ENCODE measurements at places on chromosomes 7 and 10.

DNA sequence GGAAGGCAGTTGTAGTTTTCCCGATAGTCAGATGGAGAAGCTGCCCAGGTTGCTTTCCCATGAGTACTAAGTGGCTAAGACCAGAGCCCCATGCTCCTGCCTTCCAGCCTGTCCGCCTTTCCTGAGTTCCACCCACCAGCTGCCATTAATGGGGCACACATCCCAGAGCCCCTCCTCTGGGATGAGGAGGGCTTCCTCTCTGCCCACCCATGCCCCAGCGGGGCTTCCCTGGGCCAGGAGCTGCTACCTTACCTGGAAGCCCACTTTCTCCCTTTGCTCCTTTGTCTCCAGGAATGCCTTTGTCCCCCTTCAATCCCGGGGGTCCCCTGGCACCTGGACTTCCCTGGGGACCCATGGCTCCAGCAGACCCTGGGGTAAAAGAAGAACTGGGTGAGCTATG, 7.8 kb downstream of the SFTPD start:
- DNase-seq = no peak

GRCh38 chr7:108030516-108030915, 27.6 kb upstream of the LAMB1 start:
- DNase-seq = no peak

- DNase-seq = no peak
Measured at GRCh38 chr7:40380111-40380510, 245.3 kb downstream of the SUGCT start.

DNA sequence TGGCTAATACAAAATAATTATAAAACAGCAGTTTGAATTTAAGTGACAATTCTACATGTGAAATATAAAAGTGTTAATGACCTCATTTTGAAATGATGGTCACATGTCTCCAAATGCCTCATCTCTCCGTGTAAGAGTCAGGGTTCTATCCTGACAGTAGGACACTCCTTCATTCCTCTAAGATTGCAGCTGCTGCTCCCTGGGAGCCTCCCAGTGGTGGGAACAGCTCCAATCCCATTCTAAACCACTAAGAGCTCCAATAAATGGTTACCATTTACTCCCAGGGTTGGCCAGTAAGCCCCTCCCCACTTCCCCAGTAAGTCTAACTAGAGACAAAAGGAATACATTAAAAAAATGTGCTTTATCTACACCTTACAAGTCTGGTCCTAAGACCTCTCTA, 344.6 kb upstream of the AOAH start:
- DNase-seq = no peak

DNA sequence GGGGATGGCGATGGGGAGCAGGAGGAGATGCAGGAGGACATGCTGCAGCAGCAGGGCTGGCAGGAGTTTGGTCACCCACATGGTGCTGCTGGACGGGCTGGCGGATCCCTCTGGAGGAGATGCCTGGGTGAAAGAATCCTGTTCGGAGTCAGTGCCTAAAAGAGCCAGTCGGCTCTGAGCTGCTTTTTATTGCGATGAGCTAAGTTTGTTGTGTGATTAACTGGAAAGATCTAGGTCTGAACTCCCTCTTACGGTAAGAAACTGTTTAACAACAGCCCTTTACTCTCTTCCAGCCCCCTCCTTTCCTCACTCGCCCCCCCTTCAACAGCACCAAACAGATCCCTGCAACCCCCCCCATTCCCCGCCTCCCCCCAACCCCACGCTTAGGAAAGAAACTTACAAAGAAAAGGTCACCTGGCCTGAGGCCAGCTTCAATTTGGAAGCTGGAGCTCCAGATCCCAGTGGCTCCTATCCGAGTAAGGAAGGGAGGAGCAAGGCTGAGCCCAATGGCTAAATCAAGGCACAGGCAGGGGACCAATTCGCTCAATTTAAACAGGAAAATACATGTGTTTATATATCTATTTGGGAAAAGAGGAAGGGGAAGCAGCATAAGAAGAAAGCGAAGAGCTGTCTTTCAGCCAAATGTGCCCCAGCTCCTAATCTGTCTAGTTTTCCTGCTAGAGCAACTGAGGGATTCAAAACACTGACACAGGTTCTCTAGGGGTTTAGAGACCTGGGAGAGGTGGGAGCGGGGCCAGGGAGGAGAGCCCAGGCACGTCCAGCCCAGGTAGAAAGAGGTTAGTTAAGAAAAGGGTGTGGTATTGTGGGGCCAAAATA, at the start of gene HGF:
Gene HGF (minus strand): TSS at position 157 of the 837 bp plus-strand sequence. CDS start 76 bp downstream, at position 81.
- no peak for DNase-seq

DNA sequence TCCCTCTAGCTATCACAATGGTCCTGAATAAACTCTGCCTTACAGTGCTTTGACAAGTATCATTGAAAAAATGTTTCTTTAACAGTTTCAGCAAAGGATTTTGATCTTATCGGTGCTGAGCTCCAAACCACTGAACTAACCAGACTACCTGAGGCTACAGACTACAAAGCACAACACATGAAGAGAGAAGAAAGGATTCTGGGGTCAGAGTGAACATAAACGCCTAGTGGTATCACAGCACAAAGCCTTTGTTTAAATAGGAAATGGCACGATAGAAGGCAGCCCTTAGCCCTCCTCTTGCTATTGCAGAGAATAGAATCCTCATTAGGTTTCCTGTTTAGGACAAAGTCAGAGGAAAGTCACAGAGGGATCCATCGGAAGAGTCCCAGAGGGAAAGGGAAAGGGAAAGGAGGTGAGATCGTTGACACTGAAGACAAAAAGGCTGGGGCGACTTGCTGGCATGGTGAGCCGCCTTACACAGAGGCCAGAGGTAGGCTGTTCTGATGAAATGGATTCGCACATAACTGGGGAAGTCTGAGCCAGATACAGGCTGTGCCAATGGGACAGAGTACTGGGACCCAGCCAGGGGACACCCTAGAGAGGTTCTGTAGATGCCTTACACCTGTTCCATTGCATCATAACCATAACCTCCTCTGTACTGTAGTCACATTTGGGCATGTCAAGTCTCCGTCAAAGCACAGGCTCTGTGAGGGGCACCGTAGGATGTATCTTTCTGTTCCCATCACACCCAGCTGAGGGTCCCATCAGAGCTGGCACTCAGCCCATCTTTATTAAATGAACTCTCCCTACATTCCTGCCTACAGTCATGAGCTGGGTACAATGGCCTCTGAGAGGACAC, 71.5 kb downstream of the XPNPEP1 start:
- no peak for DNase-seq

- DNase-seq = no peak
Measured at GRCh38 chr10:127354992-127355391, 158.6 kb upstream of the INSYN2A start.

DNA sequence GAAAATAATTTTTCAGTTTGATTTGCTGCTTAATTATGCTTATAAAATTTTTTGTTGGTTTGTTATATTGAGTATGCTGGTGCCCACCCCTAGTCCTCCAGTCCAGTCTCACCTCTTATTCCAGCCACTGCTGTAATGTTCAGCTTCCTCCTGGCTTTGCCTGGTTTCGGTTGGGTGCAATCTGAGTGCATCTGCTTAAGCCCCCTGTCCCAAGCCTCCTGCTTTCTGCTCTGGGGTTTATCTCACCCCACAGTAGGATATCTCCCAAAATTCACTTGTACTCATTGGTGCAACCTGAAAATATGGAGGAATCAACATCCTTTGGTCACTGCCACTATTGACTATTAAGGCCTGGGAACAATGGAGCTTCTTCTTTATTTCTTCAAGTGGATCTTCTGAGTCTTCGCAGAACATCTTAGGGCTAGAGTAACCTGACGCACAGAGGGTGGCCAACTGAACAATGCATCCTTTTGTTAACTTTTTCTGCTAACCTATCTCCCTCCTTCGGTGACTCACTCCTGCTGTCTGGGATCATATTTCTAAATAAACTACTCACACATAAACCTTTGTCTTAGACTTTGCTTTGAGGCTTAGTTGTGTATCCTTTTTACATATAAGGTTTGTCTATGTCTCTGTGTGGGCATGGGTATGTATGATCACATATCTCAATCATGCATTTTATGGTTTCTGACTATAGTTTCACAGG, 19.1 kb upstream of the SOSTDC1 start:
- DNase-seq = no peak

DNA sequence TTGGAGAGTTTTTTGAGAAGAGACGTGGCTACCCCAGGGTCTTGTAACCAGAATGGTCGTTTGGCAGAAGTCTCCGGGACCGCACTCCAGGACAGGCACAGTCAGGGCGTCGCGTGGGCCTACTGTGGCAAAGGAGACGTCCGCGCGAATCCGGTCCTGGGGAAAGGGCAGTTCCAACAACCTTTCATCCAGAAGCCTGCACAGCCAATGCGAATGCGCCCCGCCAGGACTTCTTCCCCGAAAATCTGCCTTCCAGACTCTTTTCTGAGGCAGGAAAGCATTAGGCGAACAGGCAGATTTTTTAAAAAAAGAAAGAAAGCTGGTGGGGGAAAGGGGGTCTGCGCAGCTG, 2.0 kb downstream of the HPSE2 start:
- DNase-seq = no peak

- no peak for DNase-seq
Measured at GRCh38 chr7:366161-366803, 76.3 kb downstream of the FOXL3 start.

DNA sequence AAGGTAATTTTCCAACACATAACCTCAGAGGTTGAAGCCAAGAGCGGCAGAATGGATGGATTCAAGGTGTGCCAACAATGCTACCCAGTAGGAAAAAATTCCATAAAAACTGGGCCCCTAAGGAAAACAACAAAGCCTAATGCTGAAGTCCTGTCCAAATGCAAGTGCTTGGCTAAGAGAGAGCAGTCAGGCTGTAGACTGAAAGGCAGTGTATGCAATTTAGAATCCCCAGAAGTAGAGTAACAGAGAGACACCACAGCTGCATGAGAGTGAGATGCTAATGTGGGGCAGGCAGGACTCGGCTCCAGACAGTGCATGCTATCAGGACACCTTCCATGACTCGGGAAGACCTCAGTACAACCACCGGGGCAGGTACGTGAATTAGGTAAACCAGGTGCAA, 124.5 kb downstream of the ZFAND4 start:
- DNase-seq = no peak

DNA sequence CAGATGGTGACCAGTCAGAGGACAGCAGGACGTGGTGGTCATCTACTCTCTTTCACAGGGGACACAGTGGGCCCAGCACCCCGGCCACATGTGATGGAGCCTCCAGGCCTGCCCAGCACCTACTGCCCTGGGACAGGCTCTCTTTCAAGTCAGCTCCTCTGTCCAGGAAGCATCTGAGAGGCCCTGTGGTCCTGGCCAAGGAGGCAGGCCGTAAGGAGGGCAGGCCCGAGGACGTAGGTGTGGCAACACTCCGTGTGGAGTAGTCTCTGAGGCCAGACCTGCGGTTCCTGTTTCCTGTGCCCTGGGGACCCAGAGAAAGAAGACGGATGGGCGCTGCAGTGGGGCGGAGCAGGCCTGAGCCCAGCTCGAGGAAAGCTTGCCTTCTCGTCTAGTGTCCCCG, 179.2 kb downstream of the EBF3 start:
- no peak for DNase-seq

DNA sequence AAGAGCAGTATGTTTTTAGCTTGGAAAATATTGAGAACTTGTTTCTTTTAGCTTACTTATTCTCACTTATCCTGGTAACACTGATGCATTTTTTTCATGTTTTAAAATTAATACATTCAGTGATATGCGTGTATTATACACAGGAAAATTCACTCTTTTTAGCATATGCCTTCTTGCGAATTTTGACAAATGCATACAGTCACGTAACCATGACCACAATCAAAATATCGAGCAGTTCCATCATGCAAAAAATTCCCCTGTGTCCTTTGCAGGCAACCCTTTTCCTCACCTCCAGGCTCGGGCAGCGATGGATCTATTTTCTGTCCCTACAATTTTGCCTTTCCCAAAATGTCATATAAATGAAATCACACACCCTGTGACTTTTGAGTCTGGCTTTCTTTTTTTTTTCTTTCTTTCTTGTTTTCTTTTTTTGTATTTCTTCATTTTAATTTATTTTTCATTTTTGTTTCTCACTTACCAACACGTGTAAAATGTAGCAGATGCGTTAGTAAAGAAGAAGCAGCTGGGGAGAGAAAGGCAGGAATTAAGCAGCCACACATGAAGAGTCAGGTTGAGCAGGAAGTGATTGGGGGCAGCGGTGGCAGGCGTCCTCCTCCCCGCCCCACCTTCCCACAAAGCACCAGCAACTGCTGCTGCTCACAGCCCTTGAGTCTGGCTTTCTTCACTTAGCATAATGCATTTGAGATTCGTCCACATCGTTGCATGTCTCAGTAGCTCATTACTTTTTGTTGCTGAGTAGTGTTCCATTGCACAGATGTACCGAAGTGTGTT, 29.9 kb downstream of the ADRB1 start:
- DNase-seq = no peak

DNA sequence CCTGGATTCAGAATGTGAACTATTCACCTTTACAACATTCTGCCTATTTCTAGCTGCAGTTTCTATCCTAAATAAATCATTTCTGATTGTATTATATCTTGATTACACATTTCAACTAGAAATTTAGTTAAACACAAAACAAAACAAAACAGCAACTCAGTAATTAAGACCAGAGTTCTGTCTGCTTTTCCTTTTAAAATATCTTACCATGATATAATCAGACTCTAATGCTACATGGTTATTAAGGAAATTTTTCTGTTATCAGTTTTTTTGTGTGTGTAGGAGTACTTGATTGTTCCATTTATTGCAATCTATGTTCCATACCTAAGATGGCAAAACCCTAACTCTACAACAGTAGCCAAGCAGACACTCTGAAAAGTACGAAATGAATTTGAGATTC, 663.3 kb downstream of the NRG3 start:
- no peak for DNase-seq

DNA sequence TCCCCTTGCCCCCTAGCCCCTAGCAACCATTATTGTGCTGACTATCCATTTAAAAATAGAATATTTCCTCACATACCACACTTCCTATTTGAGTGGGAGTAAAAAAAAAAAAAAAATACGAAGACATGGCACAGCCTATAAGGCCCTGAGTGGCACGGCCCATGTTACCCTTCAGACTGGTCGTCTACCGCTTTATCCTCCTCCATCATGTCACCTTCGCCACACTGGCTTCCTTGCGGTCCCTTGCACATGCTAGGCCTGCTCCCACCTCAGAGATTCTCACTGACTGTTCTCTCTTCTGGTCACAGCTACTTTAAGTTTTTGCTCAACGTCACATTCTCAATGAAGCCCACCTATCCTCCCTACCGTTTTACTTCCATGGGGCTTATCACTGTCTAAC, 130.3 kb downstream of the ATE1 start:
- no peak for DNase-seq

GRCh38 chr10:92575961-92576360, 2.1 kb upstream of the IDE start:
- no peak for DNase-seq

GRCh38 chr10:98861962-98862361, 373.7 kb downstream of the HPSE2 start:
- DNase-seq = no peak

DNA sequence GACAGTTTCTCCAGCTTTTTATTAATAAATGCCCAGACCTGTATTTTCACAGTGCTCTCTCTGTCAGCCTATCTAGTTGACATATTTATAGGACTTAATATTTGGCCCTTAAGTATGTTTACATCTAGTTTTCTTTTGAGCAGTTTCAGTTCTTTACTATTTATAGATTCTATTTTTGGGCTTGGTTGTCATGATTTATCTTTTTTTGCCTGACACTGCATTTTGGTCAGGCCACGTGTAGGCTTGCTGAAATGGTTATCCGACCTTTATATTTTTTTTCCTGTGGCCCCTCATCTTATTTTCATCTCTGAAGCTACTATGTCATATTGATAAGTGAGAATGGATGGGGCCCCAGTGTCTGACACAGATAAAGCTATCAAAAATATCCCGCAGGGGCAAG, 515.4 kb upstream of the FZD8 start:
- DNase-seq = no peak

- no peak for DNase-seq
Measured at GRCh38 chr10:104347295-104348045, 6.2 kb upstream of the CFAP58 start.

- DNase-seq = no peak
Measured at GRCh38 chr7:92834507-92835260, 1.7 kb downstream of the CDK6 start.
